ENCODE measurements at places on chromosomes 4 and X. TPM values are rescaled to one million over a fixed set of nuclear protein-coding genes. Genes with fewer than 3 reads are reported as not detected.

The ATP11C gene
- total RNA-seq, result 30.5 TPM

The ARSJ gene
- total RNA-seq, result not detected

The RAB9A gene
- 44.2 TPM for total RNA-seq

The LRAT gene
- not detected for total RNA-seq

The FGFBP1 gene
- total RNA-seq, result not detected

The ADAM29 gene
- total RNA-seq, result not detected

The RPA4 gene
- 0.62 TPM for total RNA-seq

The RADX gene
- total RNA-seq, result 9.7 TPM

The ERVMER34-1 gene
- total RNA-seq, result not detected

The H2BW1 gene
- not detected for total RNA-seq

The RRH gene
- not detected for total RNA-seq

The COX18 gene
- 22.0 TPM for total RNA-seq

The CTSO gene
- total RNA-seq, result 6.7 TPM

The FAAH2 gene
- 1.5 TPM for total RNA-seq

The MAGEA3 gene
- not detected for total RNA-seq

The KIF4A gene
- total RNA-seq, result 22.3 TPM
